ENCODE measurements at places on chromosomes 6 and 20. TPM values are rescaled to one million over a fixed set of nuclear protein-coding genes. Genes with fewer than 3 reads are reported as not detected.

The ZNF337 gene
- 17.2 TPM for total RNA-seq

DNA sequence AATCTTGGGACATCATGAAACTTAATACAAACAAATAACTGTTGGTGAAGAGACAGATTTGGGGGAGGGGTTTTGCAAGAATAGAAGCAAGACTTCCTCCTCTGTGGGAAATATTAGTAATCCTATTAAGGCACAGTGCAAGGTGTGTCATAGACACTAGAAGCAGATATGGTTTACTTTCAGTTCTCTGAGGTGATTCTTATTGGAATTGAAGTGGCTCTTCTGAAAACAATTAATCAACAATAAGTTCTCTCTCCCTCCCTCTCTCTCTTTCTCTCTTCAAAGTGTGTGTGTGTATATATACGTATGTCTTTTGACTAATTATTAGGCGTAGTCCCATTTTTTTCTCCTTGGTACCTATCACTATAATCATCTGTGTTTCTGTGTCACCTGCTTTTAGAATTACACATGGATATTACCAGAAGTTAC, 99.8 kb downstream of the HIVEP2 start:
- DNase-seq = no peak

DNA sequence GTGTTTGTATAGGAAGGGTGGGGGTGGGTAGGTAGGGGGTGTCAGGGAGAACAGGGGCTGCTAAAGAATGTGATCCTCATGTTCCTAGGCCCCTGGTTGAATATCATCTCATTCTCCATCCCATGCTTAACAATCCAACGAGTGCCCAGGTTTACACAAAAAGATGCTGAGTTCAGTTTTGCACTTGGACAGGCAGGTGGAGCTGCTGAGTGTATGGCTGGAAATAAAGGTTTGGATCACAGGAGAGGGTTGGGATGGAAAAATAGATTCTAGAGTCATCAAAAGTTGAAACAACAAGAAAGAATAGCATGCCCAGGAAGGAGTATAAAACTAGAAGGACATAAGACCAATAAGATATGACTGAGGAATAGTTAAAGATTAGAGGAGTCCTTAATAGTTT, 14.2 kb downstream of the CHD6 start:
- DNase-seq = no peak

The CGAS gene
- 22.1 TPM for total RNA-seq

The FOXO3 gene
- total RNA-seq = 4.8 TPM

DNA sequence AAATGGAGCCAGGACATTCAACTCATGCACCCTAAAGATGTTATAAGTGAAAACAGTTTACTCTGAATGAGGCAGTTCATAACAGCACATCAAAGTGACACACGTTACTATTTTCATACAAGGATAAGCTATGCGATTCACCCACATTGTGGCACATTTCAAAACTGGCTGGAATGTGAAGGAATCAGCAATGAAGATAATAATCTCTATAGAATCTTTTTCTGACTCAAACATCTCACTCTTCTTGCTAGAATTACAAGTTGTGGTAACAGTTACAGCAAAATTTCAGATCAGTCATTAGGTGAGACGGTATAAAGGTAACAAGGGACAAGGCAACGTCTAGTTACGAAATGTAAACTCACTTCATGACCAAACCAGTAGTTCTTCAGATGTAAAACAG, 17.5 kb downstream of the TMEM244 start:
- no peak for DNase-seq

GRCh38 chr6:105911106-105911629, 175.0 kb upstream of the PRDM1 start:
- no peak for DNase-seq

The NFATC2 gene
- 39.4 TPM for total RNA-seq

GRCh38 chr20:60036746-60037499, 78.7 kb downstream of the CDH26 start:
- DNase-seq = no peak

DNA sequence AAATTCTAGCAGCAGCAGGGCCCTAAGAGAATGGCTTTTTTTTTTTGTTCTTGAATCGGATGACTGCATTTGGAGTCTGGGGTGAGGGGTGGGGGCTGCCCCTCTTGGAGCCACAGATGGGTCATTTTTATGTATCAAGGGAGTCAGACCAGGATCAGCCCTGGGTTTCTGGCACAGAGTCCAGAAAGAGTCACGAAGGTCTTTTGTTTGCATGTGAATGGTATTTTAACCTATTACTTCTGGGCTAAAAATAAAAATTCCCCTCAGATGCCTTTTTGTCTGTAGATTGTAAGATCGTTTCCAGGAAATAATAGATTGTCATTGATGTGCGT, 72.5 kb downstream of the PHACTR3 start:
- DNase-seq = no peak

GRCh38 chr20:13665709-13666395, 27.1 kb upstream of the TASP1 start:
- DNase-seq = no peak

The TRIM10 gene
- not detected for total RNA-seq

- DNase-seq = no peak
These were observed 4.2 kb downstream of the MMP9 start for GRCh38 chr20:46012921-46013320.

The ABCF1 gene
- 84.7 TPM for total RNA-seq

The ZBTB46 gene
- 0.39 TPM for total RNA-seq

DNA sequence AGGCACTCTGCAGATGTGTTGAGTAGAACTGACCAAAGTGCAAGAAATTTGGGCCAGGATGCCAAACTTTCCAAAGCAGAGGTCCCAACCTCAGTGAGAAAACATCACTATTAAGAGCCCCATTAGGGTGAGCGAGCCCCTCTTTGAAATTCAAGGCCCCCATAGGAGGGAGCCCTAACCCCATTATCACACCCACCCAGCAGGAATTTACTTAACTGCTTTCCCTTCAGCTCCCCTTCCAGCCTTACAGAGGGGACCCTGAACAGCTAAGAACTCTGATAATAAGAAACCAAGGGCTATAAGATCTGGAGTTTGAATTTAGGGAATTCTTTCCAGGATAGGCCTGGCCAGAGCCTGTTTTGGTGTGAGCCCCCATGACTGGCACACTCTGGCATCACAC, 130.6 kb downstream of the NFATC2 start:
- no peak for DNase-seq

- no peak for DNase-seq
These were observed 356.8 kb downstream of the DHX35 start for GRCh38 chr20:39318911-39319310.

The PIM1 gene
- total RNA-seq = 280 TPM

DNA sequence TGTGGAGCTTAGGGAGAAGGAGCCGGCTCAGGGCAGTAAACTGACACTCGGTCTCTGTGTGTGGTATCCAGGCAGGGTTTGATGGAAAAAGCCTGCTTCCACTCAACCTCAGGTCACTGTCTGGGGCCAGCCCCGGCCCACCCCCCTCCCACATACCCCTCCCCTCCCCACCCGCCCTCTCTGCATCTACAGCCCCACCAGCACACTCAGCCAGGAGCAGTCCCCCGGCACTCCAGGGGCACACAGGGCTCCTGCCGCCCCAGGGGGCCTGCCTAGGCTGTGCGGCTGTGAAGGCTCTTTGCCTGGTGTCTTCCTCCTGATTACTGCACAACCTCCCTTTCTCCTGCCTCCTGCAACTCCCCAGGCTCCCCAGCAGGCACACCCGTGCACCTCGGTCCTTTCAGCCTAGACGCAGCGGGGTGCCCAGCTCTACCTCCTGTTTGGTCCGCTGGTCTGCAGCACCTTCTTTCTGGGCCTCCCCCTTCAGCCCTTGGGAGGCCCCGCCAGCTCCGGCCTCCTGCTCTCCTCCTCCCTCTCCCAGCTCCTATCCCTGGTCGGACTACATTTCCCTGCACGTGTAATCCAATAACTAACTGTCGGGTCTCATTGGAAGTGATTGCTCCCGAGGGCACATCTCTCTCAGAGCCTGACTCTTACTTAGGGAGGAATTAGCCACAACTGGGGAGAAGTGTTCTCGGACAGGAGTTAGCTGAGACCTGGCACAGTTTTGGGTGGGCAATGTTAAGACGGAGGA, 1.3 kb upstream of the FOXF2 start:
- DNase-seq = no peak

GRCh38 chr6:137851669-137852068, 15.4 kb upstream of the TNFAIP3 start:
- DNase-seq = no peak

- DNase-seq = no peak
These were observed 78.1 kb downstream of the GRM4 start for GRCh38 chr6:34067814-34068213.

The POPDC3 gene
- total RNA-seq = not detected

DNA sequence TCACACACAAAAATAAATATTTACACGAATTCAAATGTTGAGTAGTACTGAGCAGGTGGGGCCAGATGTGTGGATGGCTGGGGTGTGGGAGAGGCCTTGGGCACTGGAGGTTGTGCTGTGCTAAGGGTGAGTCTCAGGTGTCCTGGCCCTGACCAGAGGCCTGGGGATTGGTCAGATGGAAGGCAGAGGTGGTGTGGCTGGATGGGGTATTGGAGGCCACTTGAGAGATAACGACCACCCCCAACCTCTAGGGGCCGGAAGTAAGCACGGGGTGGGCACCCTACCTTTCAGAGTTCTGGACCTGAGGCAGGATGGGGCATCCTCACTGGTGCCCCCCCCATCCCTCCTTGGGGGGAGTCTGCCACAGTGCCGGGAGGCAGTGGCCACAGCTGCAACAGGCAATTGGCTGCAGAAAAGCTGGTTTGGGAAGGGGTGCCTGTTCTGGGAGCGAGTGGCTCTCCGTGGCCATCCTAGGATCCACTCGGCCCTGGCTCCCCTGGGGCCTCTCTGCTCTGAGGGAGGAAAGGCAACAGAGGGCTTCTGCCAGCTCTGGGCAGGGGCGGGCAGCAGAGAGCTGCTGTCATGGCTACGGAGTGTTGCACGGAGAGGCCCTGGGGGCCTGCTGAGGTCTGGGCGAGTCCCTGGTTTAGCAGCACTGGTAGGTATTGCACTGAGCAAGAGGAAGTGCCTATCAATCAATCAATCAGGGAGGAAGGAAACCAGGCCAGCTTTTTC, 87.6 kb downstream of the ASXL1 start:
- peak; percentile 44 for DNase-seq

The FARS2 gene
- total RNA-seq = 8.2 TPM

DNA sequence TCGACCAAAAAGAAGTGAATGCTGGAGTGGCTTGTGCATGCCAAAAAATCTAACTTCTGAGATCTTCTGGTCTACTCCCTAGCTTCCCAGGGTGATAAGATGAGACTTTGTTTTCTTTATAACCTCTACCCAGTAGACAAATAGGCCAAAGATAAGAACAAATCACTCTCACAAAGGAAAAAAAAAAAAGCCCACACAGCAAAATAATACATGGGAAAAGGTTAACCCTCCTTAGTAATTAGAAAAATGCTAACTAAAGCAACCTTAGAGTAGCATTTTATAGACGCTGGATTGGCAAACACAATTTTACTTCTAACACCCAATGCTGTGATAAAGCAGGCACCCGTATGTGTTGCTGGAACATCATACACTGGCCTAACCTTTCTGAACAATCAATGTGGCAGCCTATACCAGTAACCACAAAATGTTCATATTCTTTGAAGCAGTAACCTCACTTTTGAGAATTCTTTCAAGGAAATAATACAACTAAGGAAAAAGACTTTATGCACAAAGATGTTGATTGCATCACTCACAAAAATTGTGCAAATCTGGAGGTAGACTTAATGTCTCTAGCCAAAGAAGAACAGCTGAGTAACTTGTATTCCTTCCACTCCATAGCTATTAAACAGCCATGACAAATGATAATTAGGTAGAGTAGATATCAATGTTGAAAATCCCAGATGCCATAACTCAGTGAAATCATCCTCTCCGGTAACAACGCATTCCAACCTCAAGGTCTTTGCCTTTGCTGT, 116.3 kb upstream of the QKI start:
- no peak for DNase-seq

The ARFGEF3 gene
- 9.5 TPM for total RNA-seq

- DNase-seq = no peak
These were observed 52.5 kb downstream of the NUDT3 start for GRCh38 chr6:34339971-34340370.

The SYNDIG1 gene
- total RNA-seq = not detected

- no peak for DNase-seq
These were observed 86.9 kb downstream of the TULP4 start for GRCh38 chr6:158399040-158399700.

- DNase-seq = no peak
These were observed 91.5 kb upstream of the RPS6KA2 start for GRCh38 chr6:166718516-166718915.

The CST9L gene
- not detected for total RNA-seq

The ZNF831 gene
- 12.7 TPM for total RNA-seq

The NPBWR2 gene
- not detected for total RNA-seq

GRCh38 chr20:40931410-40932044, 97.1 kb upstream of the TOP1 start:
- DNase-seq = no peak

The STXBP5 gene
- total RNA-seq = 5.7 TPM

DNA sequence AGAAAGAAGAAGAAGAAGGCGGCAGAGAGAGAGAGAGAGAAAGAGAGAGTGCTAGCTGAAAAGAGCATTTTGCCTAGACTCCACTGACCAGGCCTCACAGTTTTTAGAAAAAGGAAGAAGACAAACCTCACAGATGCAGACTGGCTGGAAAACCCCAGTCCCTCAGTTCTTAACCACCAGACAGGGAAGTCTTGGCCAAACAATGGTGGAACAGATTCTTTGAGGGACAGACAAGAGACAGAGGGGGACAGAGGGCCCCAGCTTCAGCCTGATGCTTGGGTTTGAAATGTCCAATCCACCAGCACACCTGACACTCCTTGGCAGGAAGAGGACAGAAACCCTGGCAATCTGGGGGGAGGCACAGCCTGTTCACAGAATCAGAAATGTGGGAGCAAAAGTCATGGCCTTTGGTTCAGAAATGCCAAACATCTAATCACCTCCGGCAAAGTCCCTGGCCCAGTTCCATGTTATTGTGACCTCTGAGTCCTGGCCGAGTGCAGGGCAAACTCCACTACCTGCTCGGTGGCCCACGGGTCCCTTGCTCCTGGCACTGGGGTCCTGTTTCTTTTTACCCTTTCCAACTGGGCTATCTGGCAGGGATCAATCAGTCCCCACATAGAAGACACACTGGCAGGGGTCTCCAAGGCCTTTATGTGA, 235.2 kb downstream of the LY86 start:
- DNase-seq = no peak
